ENCODE measurements at places on chromosomes 6 and 20. TPM values are rescaled to one million over a fixed set of nuclear protein-coding genes. Genes with fewer than 3 reads are reported as not detected.

Gene SALL4
- not detected for total RNA-seq

Gene IP6K3
- total RNA-seq, result not detected

Gene ANKRD66
- total RNA-seq, result not detected

Gene MAFB
- total RNA-seq, result 84.6 TPM

- H3K27ac ChIP-seq, result no peak overlapping the region
- no peaks in the 10 kb centered on the region for H3K27me3 ChIP-seq
- H3K36me3 ChIP-seq, result no peaks in the 10 kb centered on the region
- no peak for DNase-seq
- H3K4me3 ChIP-seq, result no peak overlapping the region
- H3K4me1 ChIP-seq, result no peaks in the 10 kb centered on the region
Measured at GRCh38 chr20:20814685-20815084, 102.2 kb upstream of the RALGAPA2 start.

DNA sequence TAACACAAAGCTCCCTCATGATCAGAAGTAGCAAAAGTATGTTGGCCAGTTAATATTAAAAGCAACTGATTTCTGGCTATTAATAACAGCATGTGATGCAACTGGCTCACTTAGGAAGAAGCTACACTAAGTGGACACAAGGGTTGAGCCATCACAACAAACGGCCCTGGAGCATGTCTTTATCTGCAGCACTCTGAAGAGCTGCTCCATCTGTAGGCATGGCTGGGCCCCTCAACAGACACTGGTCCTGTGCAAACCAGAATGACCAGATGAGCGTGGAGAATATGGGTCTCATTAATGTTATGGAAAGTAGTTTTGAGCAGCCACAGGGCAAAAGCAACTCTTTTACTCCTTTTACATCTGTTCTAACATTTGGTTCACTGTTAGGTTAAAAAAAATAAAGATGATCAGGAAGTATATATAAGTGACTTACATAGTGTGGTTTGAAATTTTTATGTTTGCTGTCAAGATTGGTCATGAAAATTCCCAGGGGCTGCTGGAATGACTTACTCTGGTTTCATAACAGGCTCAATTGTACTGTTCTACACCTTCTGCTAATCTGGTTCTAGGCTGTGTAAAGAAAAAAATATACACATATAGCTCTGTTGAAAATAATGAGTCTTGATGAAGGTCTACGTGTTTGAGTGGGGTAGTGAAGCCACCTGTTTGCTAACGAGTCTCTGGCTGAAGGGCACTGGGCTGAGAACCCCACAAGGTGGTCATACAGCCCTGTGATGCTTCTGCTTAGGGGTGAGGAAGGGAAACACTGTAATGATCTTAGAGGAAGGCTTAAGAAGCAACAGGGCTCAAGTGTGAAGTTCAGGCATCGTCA, 58.1 kb downstream of the INSM1 start:
- H3K27me3 ChIP-seq, result no peaks in the 10 kb centered on the region
- H3K27ac ChIP-seq, result no peak overlapping the region
- no peaks in the 10 kb centered on the region for H3K36me3 ChIP-seq
- H3K4me3 ChIP-seq, result no peak overlapping the region

- no peaks in the 10 kb centered on the region for H3K27me3 ChIP-seq
- no peak for DNase-seq
- no peaks in the 10 kb centered on the region for H3K4me1 ChIP-seq
- no peaks in the 10 kb centered on the region for H3K36me3 ChIP-seq
- H3K4me3 ChIP-seq, result no peak overlapping the region
Measured at GRCh38 chr6:72418495-72418894, 203.4 kb upstream of the KCNQ5 start.

GRCh38 chr6:104613416-104614001, 246.2 kb downstream of the HACE1 start:
- no peak overlapping the region for H3K4me3 ChIP-seq
- H3K27me3 ChIP-seq, result no peaks in the 10 kb centered on the region
- H3K27ac ChIP-seq, result no peak overlapping the region
- no peak for DNase-seq
- no peaks in the 10 kb centered on the region for H3K36me3 ChIP-seq
- no peaks in the 10 kb centered on the region for H3K4me1 ChIP-seq

GRCh38 chr20:51027035-51027795, 4.3 kb upstream of the KCNG1 start:
- peaks cover 11% of the 10 kb centered on the region for H3K27me3 ChIP-seq
- H3K4me3 ChIP-seq, result no peak overlapping the region
- DNase-seq, result no peak
- H3K36me3 ChIP-seq, result no peaks in the 10 kb centered on the region
- peaks cover 4% of the 10 kb centered on the region for H3K4me1 ChIP-seq

DNA sequence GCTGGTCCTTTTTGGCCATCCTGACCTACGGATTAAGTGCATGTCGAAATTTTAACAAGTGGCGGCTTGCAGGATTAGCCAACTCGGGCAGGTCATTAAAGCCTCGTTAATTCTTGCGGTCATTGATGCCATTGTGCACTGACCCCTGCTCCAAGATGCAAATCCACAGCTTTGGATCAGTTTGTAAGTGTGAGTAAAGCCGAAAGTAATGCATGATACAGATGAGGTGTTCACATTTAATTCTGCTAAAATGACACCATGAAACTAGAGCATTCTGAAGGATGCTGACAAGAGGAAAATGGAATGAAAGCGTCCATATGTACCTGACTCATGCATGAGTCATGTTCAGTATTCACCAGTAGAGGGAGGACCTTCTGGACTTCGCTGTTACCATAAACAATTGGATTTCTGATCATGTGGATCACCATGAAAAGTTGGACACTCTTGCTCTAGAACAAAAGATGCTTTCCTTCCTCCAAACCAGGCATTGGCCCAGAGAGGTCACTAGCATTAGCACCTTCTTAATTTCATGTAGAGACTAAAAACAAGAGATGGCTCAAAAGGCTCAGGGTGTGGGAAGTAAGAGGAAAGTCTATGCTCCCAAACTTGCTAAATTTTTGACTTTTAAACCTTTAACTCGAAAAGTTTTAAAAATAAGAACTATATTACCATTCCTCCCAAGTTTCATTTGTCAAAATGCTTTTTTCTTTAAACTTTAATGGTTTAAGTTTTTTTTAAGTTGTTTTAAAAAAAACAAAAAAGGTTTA, 48.0 kb downstream of the MUC22 start:
- H3K27me3 ChIP-seq, result no peaks in the 10 kb centered on the region
- DNase-seq, result no peak
- no peak overlapping the region for H3K4me3 ChIP-seq
- no peak overlapping the region for H3K27ac ChIP-seq
- no peaks in the 10 kb centered on the region for H3K4me1 ChIP-seq
- H3K36me3 ChIP-seq, result no peaks in the 10 kb centered on the region

- H3K27me3 ChIP-seq, result no peaks in the 10 kb centered on the region
- H3K4me1 ChIP-seq, result no peaks in the 10 kb centered on the region
- H3K36me3 ChIP-seq, result no peaks in the 10 kb centered on the region
- no peak overlapping the region for H3K27ac ChIP-seq
Measured at GRCh38 chr20:16537025-16537665, 36.1 kb downstream of the KIF16B start.

GRCh38 chr6:143234734-143235133, 174.0 kb downstream of the AIG1 start:
- no peak for DNase-seq
- H3K4me3 ChIP-seq, result no peak overlapping the region
- H3K27me3 ChIP-seq, result no peaks in the 10 kb centered on the region
- no peaks in the 10 kb centered on the region for H3K4me1 ChIP-seq
- H3K36me3 ChIP-seq, result no peaks in the 10 kb centered on the region
- H3K27ac ChIP-seq, result no peak overlapping the region

DNA sequence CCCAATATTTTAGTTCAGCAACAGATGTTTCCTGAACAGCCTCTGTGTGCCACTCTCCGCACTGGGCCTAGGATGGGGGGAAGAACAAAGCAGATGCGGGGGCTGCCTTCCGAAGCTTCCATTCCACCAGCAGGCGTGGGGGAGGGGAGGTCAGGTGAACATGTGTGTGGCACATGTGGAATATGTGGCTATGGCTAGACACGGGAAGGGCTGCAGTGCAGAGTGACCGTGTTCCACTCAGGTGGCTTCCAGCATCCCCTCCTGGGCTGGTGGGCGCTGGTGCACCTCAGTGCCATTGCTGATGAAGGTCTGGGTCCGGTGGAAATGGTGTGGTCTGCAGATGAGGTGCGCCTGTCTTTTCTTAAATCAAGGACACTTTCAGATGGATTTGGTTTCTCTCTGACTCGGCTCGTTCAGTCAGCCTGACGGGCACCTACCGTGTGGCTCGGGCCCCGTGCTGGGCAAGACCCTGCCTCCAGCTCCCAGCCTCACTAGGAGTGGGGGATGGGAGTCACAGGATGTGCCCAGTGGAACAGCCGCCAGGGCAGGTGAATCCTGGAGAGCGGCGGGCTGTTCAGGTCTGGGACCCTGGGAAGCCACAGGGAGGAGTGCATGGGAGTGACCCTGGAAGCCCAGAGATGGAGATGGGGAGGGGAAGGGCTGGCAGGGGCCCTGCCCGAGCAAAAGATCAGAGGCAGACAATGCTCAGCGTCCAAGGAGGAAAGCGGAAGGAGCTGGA, 111.0 kb downstream of the SYCP2 start:
- H3K4me3 ChIP-seq, result no peak overlapping the region
- DNase-seq, result no peak
- no peaks in the 10 kb centered on the region for H3K27me3 ChIP-seq
- no peaks in the 10 kb centered on the region for H3K36me3 ChIP-seq
- H3K27ac ChIP-seq, result no peak overlapping the region

DNA sequence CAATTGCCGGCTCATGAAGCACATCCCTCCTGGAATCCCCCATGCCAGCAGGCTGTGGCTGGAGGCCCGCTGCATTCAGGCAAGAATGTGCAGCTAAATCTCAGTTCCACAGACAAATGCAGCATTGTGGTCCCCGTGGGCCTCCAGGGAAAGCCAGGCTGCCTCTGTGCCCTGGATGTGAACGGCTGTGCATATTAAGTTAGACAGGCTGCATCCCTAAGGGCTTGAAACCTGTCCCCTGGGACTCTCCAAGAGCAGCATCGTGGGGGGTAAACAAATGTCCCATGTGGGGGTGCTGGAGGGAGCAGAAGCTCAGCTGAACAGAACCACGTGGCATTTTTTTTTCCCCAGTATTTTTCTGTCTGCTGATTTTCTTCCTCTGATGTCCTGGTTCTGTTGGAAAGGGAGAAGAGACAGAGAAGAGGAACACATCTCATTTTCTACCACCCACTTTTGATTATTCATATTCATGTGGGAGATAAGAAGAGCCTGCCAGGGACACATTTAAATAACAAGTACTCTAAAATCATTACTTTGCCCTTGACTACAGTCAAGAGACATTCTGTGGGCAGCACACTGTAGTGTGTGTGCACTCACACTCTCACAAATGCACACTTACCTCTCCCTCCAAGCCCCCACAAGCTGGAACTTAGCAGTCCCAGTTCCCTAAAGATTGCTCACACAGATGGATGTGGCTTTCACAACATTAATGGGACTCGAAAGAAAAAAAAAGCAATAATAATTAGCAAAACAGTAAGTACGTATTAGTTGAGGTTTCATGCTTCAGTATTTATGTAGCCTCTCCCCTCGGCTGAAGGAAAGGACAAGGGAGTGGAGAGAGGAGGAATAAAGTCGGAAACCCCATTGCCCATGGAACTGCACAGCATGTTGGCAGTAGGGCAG, 16.9 kb downstream of the GFOD1 start:
- H3K27ac ChIP-seq, result no peak overlapping the region
- no peaks in the 10 kb centered on the region for H3K36me3 ChIP-seq
- no peak for DNase-seq
- no peaks in the 10 kb centered on the region for H3K27me3 ChIP-seq
- no peaks in the 10 kb centered on the region for H3K4me1 ChIP-seq

GRCh38 chr6:13765570-13765969, 48.8 kb downstream of the MCUR1 start:
- no peak overlapping the region for H3K4me3 ChIP-seq
- no peak for DNase-seq
- H3K27ac ChIP-seq, result peak overlapping the region; percentile 40
- H3K4me1 ChIP-seq, result peaks cover 40% of the 10 kb centered on the region

GRCh38 chr6:35140639-35141006, 516 bp downstream of the TCP11 start:
- no peak overlapping the region for H3K4me3 ChIP-seq
- no peaks in the 10 kb centered on the region for H3K27me3 ChIP-seq
- H3K27ac ChIP-seq, result no peak overlapping the region
- peaks cover 4% of the 10 kb centered on the region for H3K4me1 ChIP-seq
- H3K36me3 ChIP-seq, result no peaks in the 10 kb centered on the region
- DNase-seq, result no peak

GRCh38 chr6:83948851-83949250, 84.7 kb upstream of the MRAP2 start:
- peak overlapping the region; percentile 19 for H3K27ac ChIP-seq
- no peaks in the 10 kb centered on the region for H3K27me3 ChIP-seq
- H3K4me3 ChIP-seq, result no peak overlapping the region
- no peaks in the 10 kb centered on the region for H3K36me3 ChIP-seq
- H3K4me1 ChIP-seq, result peaks cover 5% of the 10 kb centered on the region
- DNase-seq, result no peak

GRCh38 chr6:132236281-132236680, 165.0 kb downstream of the MOXD1 start:
- H3K27me3 ChIP-seq, result no peaks in the 10 kb centered on the region
- H3K4me1 ChIP-seq, result no peaks in the 10 kb centered on the region
- H3K4me3 ChIP-seq, result no peak overlapping the region

- H3K4me1 ChIP-seq, result no peaks in the 10 kb centered on the region
- H3K36me3 ChIP-seq, result no peaks in the 10 kb centered on the region
- DNase-seq, result no peak
Measured at GRCh38 chr6:158654960-158655489, 5.2 kb downstream of the SYTL3 start.

DNA sequence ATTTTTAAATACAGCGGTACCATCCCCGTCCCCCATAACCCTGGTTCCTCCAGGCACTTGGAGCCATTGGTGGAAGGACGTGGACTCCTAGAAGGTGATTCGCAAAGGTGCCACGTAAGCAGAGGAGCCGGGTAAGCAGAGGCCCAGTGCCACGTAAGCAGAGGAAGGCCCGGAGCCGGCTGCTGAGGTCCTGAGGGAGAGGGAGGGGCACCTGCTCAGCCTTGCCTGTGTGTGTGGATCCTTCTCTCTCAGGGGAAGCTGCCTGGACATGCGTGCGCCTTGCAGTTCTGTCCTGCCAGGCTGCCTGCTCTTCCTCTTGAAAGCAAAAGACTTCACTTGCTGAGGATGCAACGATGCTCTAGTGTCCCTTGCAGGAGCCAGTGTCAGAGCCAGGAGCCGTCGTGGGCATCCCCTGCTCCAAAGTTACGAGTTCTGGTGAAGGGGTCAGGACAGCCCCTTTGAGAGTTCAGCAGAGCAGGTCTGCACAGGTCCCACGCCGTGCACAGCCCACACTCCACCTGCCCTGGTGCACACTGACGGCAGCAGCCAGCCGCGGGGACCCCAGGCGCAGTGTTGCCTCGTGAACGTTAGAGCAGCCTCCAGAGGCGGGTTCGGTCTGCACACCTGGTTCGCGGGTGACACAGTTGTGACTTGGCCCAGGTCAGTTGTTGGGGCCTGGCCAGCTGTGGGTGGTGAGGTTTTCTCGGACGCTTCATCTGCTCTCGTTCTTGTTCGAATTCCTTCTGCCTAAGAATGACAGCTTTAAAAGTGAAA, 1.9 kb upstream of the NKAIN4 start:
- DNase-seq, result no peak
- no peak overlapping the region for H3K27ac ChIP-seq
- H3K4me1 ChIP-seq, result peaks cover 5% of the 10 kb centered on the region

- H3K4me3 ChIP-seq, result no peak overlapping the region
- no peaks in the 10 kb centered on the region for H3K4me1 ChIP-seq
- H3K36me3 ChIP-seq, result peaks cover 86% of the 10 kb centered on the region
Measured at GRCh38 chr6:35634316-35634715, 54.4 kb downstream of the FKBP5 start.

- no peaks in the 10 kb centered on the region for H3K36me3 ChIP-seq
- no peaks in the 10 kb centered on the region for H3K4me1 ChIP-seq
- H3K27me3 ChIP-seq, result no peaks in the 10 kb centered on the region
- no peak overlapping the region for H3K4me3 ChIP-seq
Measured at GRCh38 chr20:55417836-55418235, 587.5 kb downstream of the CBLN4 start.
